ENCODE measurements at places on chromosomes 1 and 21. TPM values are rescaled to one million over a fixed set of nuclear protein-coding genes. Genes with fewer than 3 reads are reported as not detected.

GRCh38 chr21:44682580-44683151 is 703 bp upstream of the KRTAP12-1 start:
- no peak for DNase-seq

- peak; percentile 80 for DNase-seq
Observed at GRCh38 chr1:175154629-175155472, 37.7 kb downstream of the KIAA0040 start.

- no peak for DNase-seq
Observed at GRCh38 chr1:19456968-19457441, 28.3 kb downstream of the CAPZB start.

- DNase-seq: no peak
Observed at GRCh38 chr1:53442299-53442698, 16.9 kb upstream of the DMRTB1 start.

- no peak for DNase-seq
Observed at GRCh38 chr1:79568411-79568810, 561.9 kb upstream of the ADGRL4 start.

GRCh38 chr1:17909634-17910033 is 154.5 kb downstream of the ACTL8 start:
- DNase-seq: no peak

DNA sequence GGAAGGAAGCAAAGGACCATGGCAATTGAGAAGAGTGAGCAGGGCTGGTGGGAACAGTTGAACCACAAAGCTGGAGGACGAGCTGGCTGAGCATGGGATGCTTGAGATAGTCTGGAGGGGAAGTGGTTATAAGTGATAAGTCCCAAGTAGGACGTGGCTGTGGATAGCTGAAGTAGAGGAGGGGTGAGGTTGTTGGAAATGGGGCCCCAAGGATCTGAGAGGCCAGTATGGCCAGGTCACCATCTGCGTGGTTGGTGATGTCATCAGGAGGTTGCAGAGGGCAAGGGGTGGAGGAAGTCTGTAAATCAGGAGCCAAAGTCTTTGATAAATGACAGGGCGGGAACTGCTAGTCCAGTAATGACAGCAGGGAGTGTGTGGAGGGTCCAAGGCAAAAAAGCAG is 11.0 kb upstream of the REN start:
- no peak for DNase-seq

DNA sequence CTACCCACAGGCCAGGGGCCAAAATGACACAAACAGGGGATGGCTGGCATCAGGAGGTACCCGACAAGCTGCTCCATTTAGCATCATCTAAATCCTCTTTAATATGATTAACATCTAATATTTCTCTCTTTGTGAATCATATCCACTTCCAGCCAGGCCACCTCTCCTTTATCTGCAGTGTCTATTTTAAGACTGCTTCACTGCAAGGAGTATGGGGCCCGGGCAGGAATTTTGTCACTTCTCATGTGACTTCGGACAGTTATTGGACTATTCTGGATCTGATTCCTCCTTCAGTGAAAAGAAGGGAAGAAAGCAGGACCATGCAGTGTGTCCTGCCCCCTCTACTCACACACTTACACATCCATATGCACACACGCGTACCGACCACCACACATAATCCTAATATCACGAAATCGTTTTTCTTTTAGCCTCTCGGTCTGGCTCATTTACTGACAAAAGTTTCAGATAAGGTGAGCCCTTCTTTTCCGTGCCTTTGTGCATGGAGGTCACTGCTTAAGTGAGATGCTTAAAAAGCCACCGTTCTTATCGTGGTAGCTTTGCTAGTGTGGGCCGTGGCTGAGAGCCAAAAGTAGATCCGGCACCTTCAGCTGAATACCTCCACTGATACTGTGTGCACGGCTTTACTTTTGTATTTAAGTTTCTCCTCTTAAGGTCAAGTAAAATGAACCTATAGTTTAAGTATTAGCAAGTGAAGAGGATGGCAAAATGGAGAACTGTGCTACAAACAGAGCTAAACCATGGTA is 26.0 kb downstream of the PROX1 start:
- no peak for DNase-seq

GRCh38 chr21:46150491-46151121 is 4.8 kb downstream of the FTCD start:
- DNase-seq: no peak

GRCh38 chr1:39638965-39639304 is 508 bp downstream of the HEYL start:
- DNase-seq: no peak

DNA sequence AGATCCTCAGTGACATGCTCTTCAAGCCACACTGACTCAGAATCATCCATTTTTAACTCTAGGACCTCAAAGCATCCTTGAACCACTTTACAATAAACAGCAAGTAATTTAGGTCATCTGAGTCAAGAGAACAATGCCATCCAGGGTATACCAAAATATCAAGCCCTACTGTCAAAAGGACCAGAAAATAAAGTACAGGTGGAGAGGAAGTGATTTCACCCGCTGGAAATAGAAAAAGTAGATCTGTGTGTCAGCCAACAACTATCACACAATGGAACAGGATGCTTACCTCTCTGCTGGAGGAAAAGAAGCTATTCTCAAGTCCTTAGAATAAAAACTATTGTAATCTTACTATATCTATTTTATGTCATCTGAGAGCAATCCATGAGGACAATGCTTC is 37.0 kb downstream of the RERE start:
- no peak for DNase-seq

DNA sequence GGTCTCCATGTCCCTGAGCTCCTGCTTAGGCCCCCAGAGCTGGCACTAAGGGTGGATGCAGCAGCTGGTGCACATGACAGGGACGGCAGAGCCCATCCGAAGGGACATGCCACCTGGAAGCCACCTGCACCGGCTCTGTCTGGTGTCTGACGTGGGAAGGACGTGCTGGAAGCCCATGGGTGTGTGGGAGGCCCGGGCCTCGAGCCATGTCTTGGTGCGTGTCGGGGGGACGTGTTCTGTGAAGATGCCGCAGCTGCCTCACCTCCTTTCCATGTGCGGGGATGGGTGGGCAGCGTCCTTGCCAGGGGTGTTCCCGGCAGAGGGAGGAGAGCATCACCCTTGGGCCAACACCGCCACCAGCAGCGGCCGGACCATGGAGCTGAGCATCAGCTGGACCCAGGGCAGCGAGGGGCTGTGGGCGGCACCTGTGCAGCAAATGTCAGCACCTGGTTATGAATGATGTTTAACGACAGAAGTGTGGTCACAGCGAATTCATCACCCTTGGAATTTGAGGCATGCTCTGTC is 15.5 kb upstream of the POFUT2 start:
- no peak for DNase-seq

GRCh38 chr1:24692351-24692980 is 49.4 kb downstream of the SRRM1 start:
- no peak for DNase-seq

GRCh38 chr1:183433703-183434102 is 15.5 kb upstream of the NMNAT2 start:
- no peak for DNase-seq

DNA sequence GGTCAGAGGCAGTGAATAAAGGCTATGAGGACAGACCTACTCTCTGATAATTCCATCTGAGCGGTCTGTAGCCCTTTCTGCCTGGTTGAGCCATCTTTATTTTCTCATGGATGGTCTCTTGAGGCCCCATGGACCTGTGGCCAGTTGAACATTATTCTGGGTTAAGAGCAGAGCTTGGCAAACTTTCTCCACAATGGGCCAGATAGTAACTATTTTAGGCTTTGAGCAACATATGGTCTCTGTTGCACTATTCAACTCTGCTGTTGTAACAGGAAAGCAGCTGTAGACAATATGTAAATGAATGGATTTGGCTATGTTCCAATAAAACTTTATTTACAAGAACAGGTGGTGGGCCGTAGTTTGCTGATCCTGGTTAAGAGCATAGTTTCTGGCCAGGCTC is 62.7 kb downstream of the KAZN start:
- DNase-seq: no peak

Gene KIRREL1
- 0.04 TPM for total RNA-seq

GRCh38 chr1:56533197-56533596 is 46.2 kb downstream of the PLPP3 start:
- no peak for DNase-seq

- DNase-seq: no peak
Observed at GRCh38 chr1:27438621-27439061, 46.2 kb downstream of the GPR3 start.

Gene NFASC
- 0.11 TPM for total RNA-seq

Gene PEX11B
- total RNA-seq: 42.0 TPM

- no peak for DNase-seq
Observed at GRCh38 chr1:94438692-94439276, 20.6 kb downstream of the ABCD3 start.

- no peak for DNase-seq
Observed at GRCh38 chr1:47680815-47681475, 243.1 kb downstream of the FOXD2 start.

Gene EXTL1
- total RNA-seq: not detected

DNA sequence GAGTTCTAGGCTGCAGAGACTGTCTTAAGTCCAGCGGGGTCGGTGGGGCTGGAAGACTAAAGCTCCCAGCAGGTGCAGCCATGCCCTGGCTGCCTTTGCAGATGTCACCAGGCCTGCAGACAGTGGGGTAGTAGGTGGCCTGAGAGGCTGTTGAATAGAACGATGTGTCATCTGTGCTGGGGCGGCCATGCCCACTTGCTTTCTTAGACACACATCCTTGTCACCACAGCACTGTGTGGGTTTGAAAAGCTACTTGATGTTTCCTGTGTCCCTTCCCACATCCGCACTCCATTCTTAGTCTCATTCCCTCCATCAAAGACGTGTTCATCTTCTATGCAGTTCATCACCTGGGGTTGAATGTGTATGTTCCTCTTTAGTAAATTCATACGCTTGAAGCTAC is 184.5 kb upstream of the TMEM51 start:
- DNase-seq: no peak

Gene FAF1
- total RNA-seq: 78.2 TPM

DNA sequence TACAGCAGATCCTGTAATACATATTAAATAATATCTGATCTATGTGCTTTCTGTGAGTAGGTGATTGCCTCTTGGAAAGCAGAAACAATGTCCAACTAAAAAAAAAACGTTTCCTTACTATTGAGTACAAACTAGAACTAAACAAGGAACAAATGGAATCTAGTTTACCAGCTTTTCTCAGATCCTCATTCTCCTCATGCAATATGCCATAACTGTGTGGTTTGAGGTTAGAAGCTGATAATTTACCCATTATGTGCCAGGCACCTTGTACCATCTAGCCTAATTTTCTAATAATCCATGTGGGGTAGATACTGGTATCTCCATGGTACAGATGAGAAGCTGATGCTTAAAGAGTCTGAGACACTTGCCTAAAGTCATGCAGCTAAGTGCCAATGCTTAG is 154.7 kb downstream of the PTGER3 start:
- no peak for DNase-seq

DNA sequence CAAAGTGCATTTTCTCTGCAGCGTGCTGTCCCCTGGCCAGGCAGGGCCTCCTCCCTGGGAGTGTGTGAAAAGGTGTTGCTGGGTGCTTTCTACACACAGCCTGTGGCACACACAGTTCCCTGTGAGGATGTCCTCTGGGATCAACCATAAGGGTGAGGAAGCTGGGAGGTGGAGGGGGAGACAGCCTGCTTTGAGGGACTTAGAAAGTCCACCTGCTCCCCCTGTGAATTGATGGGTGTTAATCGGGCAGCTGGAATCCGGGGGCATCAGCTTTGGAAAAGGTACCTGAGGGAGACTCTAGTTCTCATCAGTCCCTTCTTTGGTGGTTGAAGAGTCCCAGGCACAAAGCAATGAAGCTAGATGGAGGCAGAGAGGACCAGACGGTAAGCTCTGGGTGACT is 35.8 kb downstream of the LHX4 start:
- DNase-seq: no peak

Gene SPATA46
- total RNA-seq: not detected

DNA sequence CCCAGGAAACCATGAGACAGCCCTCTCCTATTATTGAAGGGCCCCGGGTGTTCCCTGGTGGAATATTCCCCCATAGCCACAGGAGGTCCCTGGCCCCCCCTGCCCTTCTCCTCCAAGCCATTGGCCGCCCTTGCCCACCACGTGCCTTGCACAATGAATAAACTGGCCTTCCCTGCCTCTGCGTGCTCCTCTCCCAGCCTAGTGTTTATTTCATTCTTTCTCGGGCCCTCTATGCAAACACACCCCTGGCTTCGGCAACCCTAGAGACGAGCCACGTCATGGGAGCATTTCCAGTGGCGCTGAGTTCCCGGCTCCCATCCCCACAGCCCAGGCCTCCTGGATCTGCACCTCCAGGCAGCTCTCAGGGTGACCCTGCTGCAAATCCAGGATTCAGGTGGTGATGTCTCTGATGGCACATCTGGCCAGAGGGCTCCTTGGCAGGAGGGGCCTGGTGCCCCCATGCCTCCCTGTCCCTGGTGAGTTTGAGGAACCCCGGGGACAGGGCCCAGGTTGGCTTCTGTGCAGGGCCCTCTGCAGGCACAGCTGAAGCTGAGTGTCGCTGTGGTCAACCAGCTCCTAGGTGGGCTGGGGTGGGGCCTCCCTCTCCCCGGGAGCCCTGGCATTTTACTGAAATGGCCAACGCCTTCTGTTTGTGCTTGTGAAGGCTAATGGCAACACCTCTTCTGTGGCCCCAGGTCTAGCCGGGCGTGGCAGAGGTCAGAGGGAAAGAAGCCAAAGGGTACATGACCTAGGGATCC is 6.2 kb downstream of the KRTAP10-12 start:
- no peak for DNase-seq

GRCh38 chr1:7224081-7224534 is 438.9 kb downstream of the CAMTA1 start:
- DNase-seq: no peak

Gene DIO1
- not detected for total RNA-seq

DNA sequence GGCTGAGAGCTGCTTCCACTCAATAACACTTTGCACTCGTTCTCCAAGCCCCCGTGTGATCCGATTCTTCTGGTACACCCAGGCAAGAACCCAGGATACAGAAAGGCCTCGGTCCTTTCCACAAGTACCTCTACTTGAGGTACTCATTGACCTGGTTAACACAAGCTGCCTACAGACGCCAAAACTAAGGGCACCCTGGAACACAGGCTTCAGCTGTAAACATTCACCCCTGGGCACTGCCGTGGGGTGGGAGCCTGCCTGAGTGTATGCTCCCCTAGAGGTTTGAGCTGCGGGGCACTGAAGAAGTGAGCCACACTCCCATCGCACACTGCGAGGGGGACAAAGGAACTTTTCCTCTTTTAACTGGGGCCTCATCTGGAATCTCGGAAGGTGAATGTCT is 30.5 kb downstream of the LRRC3 start:
- no peak for DNase-seq

- no peak for DNase-seq
Observed at GRCh38 chr1:198350456-198350855, 190.0 kb downstream of the ATP6V1G3 start.

Gene C1orf226
- not detected for total RNA-seq

- no peak for DNase-seq
Observed at GRCh38 chr1:246165826-246166709, 341.0 kb downstream of the SMYD3 start.

GRCh38 chr1:197927908-197928665 is 10.9 kb downstream of the LHX9 start:
- no peak for DNase-seq

Gene CCDC17
- 1.4 TPM for total RNA-seq

GRCh38 chr1:162970021-162970420 is 99.1 kb upstream of the RGS4 start:
- no peak for DNase-seq

GRCh38 chr1:246213036-246213435 is 294.0 kb downstream of the SMYD3 start:
- no peak for DNase-seq

Gene RAB13
- total RNA-seq: 9.0 TPM

Gene SLC35D1
- 17.5 TPM for total RNA-seq

Data from CD8-positive, alpha-beta memory T cell (primary cell).